ENCODE measurements at places on chromosomes 4 and X.

- no peak for DNase-seq
Measured at GRCh38 chr4:74822603-74823002, 28.3 kb upstream of the BTC start.

GRCh38 chr4:38055566-38055965, 95.4 kb downstream of the PTTG2 start:
- DNase-seq, result no peak

DNA sequence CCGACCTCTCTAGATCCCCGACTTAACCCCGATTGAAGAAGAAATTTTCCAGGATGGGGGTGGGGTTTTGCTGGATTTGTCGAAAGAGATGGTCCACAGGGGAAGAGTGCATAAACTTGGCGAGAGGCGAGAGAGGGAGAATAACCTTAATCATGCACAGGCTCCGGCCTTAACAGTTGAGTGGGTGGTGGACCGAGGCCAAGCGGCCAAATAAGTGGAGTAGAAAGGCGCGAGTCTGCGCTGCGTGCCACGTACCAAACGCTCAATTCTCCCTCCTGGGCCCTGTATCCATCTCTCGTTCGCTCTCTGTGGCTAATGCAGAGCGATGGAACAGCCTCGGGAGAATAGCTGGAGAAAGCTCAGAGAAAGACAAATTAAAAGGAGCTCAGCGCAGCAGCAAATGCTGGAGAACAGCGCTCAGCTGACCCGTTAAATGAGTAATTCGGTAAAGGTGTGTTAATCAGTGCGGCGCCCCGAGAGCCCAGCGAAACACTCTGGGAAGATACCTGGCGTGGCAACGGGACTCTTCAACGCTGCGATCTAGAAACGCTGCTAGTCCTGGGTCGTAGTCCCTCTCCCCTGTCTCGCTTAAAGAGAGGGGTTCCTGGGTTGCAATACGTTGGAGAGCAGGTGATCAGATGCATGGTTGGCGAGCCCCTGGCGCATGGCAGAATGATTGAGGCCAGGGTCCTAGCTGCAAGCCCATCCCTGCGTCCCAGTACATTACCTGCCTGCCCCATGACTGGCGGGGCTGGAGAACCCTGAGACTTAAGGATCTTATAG, 887 bp upstream of the IL1RAPL2 start:
- DNase-seq, result no peak

DNA sequence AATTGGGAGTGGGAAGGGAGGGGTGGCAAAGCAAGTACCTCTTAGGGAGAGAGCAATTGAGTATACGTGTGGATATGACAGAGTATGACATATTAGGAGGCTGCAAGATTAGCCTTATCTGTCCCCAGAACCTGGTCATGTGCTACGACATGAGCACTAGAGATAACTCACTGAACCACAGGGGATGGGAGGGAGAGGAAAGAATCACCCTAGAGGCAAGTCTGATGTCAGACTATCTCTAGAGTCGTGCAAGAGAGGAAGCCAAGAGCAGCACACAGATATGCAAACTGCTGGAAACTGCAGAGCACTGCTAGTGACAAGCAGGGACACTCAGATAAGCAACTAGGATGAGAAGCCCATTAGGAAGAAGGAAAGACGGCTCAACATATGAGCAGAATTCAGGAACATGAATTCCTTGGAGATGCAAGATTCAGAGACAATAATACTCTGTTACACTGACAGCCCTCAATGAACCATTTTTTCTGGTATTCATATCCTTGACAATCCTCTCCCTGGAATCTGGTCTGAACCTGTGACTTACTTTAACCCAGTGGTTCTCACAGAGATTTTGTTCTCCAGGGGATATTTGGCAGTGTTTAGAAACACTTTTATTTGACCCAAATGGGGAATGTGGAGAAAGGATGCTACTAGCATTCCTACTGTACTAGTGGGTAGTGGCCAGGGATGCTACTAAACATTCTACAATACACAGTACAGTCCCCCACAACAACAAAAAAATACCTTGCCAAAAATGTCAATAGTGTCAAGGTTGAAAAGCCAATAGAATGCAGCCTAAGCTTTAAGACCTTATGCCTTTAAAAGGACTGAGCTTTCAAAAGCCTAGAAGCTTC, 84.0 kb upstream of the BMP2K start:
- DNase-seq, result peak; percentile 64

GRCh38 chrX:13469963-13470684, 99.3 kb upstream of the EGFL6 start:
- peak; percentile 56 for DNase-seq

DNA sequence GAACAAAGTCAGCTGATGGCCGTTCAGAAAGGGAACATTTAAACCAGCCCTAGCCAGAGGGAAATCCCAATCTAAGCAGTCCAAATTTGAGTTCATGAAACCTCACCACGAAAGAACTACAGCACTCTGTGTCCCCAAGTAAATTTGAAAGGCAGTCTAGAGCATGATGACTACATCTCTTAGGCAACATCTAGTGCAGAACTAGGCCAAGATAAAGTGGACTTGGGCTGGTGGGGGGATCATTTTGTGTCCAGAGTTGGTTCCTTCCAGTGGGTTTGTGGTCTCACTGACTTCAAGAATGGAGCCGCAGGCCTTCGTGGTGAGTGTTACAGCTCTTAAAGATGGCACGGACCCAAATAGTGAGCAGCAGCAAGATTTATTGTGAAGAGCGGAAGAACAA, 64.9 kb downstream of the KLHL4 start:
- no peak for DNase-seq

- DNase-seq, result no peak
Measured at GRCh38 chrX:150870487-150871340, 27.8 kb downstream of the CD99L2 start.

DNA sequence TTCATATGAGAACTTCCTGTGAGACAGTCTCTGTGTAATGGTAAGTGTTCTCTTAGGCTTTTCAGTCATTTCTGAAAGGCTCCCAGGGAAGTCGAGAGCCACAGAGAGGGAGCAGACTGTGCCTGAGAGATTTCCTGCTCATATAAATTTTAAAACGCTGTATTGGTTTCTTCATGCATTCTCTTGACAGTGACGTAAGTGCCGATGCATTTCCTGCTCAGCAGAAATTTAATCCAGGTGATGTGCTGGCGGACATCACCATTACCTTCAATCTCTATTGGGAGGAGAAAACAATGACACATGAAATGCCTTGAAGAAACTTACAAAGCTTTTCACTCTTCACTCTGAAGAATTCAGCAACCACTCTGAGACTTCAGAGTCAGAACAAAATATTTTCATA, 383.6 kb downstream of the BMPR1B start:
- no peak for DNase-seq

GRCh38 chrX:50099331-50099730, 101.5 kb downstream of the AKAP4 start:
- DNase-seq, result no peak

DNA sequence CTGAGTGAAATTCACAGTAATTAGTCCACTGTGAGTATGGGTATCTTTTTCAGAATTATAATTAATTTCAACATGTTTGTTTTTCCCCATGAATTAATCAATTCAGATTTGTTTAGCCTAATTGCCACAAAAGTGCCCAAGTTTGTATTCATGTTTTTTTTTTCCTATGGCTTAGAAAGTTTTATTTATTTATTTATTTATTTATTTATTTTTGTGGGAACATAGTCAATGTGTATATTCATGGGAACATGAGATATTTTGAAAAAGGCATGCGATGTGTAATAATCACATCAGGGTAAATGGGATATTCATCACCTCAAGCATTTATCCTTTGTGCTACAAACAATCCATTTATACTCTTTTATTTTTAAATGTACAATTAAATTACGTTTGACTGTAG, 475.3 kb downstream of the ADGRL3 start:
- no peak for DNase-seq

GRCh38 chr4:112860830-112861690, 188.4 kb upstream of the ANK2 start:
- no peak for DNase-seq

DNA sequence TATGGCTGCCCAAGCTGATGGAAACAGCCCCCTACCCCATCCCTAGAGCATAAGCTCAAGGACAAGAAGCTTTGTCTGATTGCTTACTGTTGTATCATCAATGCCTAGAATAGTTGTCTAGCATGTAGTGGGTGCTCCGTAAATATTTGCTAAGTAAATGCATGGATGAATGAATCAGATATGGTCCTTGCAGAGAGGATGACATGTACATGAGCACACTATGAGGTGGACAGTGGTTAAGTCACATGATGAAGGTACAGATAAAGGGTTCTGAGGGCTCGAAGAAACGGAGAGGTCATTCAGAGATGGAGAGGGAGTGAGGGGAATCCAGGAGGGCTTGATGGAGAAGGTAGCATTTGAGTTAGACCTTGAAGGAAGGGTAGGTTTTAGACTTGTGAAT, 214.2 kb downstream of the RBMX2 start:
- no peak for DNase-seq

DNA sequence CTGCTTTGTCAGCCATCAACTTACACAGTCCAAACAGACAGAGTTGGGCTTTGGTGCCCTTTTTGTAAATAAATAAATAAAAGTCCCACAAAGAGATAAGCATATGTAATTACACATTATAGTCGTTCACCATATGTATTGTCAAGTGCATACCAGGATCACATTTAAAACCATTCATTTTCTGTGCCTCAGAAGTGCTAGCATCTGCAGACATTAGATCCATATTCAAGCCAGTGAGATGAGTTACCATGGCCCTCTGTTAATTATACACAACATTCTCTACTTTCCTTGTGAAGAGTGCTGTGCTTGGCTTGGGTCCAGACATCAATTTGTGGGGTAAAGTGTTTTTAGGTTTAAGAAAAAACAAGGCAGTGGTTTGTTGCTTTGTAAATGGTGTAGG, 76.8 kb downstream of the ENOX2 start:
- DNase-seq, result no peak

DNA sequence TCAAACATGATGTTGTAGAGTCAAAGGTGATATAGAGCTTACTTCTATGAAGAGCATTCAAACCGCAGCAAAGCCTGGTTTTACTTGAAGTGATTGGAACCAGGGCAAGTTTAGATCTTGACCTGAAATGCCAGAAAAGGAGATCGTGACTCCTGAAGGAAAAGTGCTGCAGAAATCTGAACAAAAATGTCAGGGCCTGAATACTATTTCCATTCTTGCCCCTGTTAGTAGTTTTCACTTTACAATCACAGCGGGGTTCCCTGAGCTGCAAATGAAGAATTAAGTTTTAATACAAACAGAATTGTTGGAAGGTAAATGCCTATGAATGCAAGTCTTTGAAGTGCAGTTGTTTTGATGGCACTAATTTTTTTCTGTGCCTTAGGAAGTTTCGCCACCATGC, 4.1 kb downstream of the SLIT2 start:
- no peak for DNase-seq

- DNase-seq, result no peak
Measured at GRCh38 chr4:149398993-149399392, 416.6 kb downstream of the IQCM start.

DNA sequence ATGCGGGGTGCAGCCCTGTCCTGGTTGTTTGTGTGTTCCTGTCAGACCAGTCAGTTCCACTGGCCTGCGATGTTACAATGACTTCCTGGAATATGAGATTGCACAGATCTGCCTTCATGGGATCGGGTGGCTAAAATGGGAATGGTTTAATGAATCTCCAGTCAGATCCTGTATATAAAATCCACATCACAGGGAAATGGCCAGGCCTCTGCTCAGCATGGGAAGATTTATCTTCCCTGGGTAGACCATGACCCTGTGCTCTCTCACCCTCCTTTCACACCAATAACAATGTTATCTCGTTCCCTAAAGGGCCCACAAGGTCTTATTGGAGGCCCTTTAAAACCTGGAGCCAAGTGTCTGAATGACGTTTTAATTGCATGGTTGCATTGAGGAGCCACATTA, 307.4 kb downstream of the RAB28 start:
- no peak for DNase-seq

GRCh38 chr4:123587983-123588494, 191.4 kb downstream of the SPRY1 start:
- peak; percentile 13 for DNase-seq

DNA sequence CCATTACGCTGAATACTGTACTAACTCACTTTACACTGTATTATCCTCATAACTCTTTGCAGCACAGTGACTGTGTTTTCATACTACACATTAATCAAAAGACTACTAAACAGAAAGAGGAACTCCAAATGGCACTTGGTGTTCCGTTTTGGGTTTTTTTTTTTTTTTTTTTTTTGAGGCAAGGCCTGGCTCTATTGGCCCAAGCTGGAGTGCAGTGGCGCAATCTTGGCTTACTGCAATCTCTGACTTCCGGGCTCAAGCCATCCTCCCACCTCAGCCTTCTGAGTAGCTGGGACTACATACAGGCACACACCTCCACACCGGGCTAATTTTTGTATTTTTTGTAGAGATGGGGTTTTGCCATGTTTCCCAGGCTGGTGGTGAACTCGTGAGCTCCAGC, 10.7 kb downstream of the KLHL8 start:
- DNase-seq, result peak; percentile 84

- DNase-seq, result peak; percentile 1
Measured at GRCh38 chrX:27555514-27555913, 34.6 kb upstream of the DCAF8L2 start.

GRCh38 chr4:27148211-27148895, 287.7 kb downstream of the STIM2 start:
- DNase-seq, result no peak

DNA sequence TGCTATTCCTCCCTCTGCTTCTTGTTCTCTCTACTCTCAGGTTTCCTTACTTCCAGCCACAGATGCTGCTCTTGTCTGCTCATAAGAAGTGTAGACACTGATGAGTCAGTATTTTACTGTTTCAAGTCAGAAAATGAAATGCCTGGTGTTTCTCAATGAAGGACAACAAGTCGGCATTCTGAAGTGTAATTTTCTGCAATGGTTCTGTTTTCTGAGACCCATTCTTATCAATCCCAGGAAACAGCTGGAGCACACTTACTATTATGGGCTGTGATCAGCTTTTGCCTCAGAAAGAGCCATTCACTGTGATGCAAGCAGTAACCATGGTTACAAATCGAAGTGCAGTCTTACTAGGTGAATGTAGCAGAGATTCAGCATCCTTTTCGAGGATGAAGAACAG, 42.0 kb downstream of the SLC4A4 start:
- DNase-seq, result no peak

DNA sequence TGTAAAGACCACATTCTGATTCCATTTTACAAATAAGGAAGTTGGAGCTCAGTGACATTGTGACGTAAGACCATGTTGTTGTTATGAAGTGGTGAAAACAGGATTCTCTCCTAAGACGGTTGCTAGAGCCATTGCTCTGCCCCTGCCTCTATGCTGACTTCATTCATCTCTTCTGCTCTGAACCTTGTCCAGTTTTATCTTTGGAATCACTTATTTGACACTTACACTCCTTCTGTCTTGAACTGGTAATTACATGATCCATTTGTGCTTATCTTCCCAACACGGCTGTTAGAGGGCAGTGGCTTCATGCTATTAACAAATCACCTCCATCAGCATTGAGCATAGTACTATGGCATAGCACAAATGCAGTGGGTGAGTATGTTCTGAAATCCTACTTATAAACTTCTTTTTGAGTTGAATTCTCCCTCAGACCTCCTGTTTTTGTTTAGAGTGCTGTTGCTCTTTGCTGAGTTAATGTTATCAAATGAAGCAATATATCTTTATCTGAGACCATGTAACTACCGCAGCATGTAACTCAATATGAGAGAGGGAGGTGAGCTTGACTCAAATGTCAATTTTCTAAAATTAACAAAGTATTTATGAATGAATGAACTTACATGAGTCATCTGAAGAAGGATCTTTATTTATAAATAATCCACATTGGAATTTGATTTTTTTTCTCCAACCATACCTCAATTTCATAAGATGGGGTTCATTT, 177.8 kb downstream of the RASL11B start:
- peak; percentile 26 for DNase-seq
